Aorta (tissue), 5 donors: ENCODE measurements at places on chromosomes 2 and 18. TPM values are rescaled to one million over a fixed set of nuclear protein-coding genes. Genes with fewer than 3 reads are reported as not detected.

The ALPG gene
- not detected for total RNA-seq

The GPR45 gene
- total RNA-seq: not detected

The TOGARAM2 gene
- total RNA-seq: 0.65 TPM

The POTEC gene
- total RNA-seq: not detected

The DSC2 gene
- total RNA-seq: 3.8 TPM

The HNMT gene
- total RNA-seq: 35.8 TPM

The LYG1 gene
- 1.8 TPM for total RNA-seq

The REG3A gene
- total RNA-seq: 8.3 TPM

The EFR3B gene
- 1.3 TPM for total RNA-seq

The UGT1A5 gene
- total RNA-seq: not detected

The MOGAT1 gene
- total RNA-seq: not detected

The AGXT gene
- not detected for total RNA-seq

The KLHL14 gene
- total RNA-seq: 0.36 TPM

The DES gene
- 314 TPM for total RNA-seq

The ARHGEF33 gene
- 0.42 TPM for total RNA-seq

The MYO7B gene
- 2.0 TPM for total RNA-seq

The NAT8 gene
- not detected for total RNA-seq

The ALMS1 gene
- total RNA-seq: 26.4 TPM

The SCN3A gene
- 19.3 TPM for total RNA-seq

The ITM2C gene
- 59.6 TPM for total RNA-seq

The MERTK gene
- 29.7 TPM for total RNA-seq
